ENCODE measurements at places on chromosomes 3 and 15. TPM values are rescaled to one million over a fixed set of nuclear protein-coding genes. Genes with fewer than 3 reads are reported as not detected.
A peak's percentile ranks its signal among the peaks of the same experiment; 100 is the strongest.

DNA sequence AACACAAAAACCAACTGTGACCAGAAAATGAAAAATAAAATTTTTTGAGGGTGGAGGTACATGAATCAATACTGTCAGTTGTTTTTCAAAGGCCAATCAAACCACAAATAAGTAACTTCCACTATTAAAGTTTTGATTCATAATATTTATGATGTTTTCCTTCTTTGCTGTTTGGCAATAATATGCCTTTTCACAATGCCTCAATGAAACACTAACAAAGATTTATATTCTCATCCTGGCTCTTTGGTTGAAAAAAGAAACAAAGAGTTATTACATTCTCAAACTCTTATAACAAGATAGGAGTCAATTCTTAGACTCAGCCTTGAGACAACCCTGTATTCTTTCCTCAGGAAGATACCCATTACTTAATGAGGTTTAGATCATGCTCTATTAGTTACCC lies 63.1 kb downstream of the C3orf70 start:
- DNase-seq: no peak

DNA sequence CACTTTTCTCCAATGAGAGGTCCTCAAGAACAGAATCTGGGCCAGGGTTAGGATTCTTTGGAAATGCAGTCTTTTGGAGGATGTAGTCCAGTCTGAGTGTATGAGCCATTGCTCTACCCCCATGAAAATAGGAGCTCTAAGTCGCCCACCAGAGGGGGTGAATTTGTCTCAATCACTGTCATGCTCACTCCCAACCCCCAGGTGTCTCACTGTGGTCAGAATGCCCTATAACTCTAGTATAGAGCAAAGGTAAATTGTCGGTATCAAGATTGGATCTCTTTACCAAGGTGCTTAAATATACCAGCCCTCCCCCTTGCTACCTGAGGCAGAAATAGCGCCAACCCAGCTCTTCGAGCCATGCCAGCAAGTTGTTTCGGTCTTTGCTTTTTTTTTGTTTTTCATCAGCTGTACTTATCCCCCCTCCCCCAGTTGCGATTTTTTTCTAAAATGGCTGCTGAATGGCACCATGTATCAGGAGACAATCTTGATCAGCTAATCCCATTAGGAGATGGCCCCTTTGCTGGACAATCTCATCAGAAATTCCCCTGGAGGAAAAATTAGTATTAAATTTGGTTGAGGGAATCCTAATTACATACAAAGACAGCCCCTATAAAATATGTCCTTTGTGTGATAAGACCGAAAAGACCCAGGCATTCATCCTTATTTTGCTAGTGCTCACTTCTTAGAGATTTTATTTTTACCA lies 130.7 kb downstream of the EBLN2 start:
- DNase-seq: no peak

GRCh38 chr3:56962206-56962605 lies 98.3 kb upstream of the SPATA12 start:
- no peak for DNase-seq

- DNase-seq: no peak
Measured at GRCh38 chr3:29281094-29281343, 148 bp downstream of the RBMS3 start.

Gene NEK10
- 0.65 TPM for total RNA-seq

Gene BNC1
- total RNA-seq: 1.1 TPM

GRCh38 chr15:52220251-52220650 lies 29.1 kb upstream of the GNB5 start:
- no peak for DNase-seq

DNA sequence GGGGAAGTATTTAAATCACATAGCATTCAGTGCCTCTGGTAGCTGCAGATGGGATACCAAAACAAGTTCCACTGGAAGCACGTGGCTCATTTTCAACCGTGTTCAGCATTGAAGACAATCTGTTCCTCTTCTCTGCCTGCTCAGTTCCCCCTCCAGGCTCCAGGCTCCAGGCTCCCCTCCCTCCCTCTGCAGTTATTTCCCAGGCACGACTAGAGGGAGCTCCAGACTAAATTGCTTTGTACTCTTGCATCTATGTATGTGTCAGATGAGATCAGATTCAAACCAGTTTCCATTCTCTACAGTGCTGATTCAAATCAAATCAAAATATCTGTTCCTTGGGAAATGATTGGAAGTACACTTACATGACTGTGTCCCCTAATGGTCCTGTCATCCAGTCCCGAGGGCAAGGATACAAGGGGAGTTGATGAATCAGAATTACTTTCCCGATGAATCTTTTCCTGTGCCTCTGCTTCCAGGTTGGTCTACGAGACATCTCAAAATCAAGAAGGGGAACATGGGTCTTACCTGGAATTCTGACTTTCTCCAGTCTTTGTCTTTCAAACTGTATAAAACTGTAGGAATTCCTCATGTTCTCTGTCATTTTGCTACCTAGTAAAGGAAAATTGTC lies 600.5 kb downstream of the EDEM1 start:
- DNase-seq: no peak

- no peak for DNase-seq
Measured at GRCh38 chr3:52494886-52495495, at the start of gene STAB1. STAB1 (plus strand) TSS chr3:52495338; CDS start chr3:52495414, 76 bp downstream.

Gene MESP2
- total RNA-seq: not detected

Gene SEMA3F
- total RNA-seq: 29.8 TPM

GRCh38 chr3:44955917-44956316 lies 20.1 kb downstream of the ZDHHC3 start:
- DNase-seq: no peak

DNA sequence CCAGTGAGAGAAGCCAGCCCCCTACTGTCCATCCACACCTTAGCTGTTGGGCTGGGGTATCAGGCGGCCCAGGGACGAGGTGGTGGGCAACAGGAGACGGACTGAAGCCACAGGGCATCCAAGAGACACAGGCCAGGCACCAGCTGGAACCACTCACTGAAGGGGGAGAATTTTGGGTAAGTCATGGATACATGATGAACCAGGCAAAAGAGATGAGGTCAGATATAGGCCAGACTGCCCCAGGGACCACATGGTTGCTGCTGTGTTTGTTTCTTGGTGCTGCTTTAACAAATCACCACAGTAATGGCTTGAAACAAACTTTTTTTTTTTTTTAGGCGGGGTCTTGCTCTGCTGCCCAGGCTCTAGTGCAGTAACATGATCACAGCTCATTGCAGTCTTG lies 66.4 kb downstream of the SEMA5B start:
- DNase-seq: no peak

DNA sequence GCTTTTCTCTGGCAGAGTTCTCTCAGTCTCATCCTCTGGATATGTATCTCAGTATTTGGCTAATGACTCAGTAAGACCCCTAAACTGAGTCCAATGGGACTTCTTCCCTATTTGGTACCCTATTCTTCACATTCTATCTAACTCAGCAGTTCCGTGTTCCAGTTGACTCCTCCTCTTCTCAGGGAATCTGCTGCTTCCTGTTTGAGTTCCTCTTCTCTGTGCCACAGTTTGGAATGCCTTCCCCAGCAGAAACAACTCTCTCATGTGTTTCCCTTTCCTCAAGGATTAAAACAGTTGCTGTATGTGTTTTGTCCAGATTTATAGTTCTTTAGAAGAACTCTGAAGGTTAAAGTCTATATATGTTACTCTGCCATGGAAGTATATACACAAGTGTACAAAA lies 344.0 kb upstream of the RARB start:
- DNase-seq: no peak

Gene CLSTN2
- total RNA-seq: 20.0 TPM

GRCh38 chr3:127612966-127613365 lies 14.8 kb downstream of the MCM2 start:
- DNase-seq: no peak

- DNase-seq: no peak
Measured at GRCh38 chr3:163273694-163274093, 1777.1 kb downstream of the OTOL1 start.

Gene OXTR
- total RNA-seq: 0.13 TPM

- no peak for DNase-seq
Measured at GRCh38 chr3:156602424-156602823, 47.5 kb upstream of the SSR3 start.

DNA sequence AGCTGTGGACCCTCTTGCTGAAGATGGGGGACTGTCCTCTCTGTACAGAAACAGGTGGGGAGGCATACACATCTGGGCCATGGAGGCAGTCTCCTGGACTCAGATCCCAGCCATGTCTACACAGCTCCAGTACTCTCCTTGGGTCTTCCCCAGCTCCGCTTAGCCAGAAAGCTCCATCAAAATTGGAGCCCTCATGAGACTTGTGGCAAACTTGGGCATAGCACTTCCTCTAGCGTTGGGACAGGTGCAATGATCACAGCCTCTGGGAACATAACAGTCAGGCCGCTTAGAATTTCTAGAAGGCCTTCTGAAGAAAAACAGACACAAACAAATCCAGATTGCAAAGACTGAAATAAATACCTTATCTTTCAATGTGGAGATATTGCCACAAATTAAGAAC lies 634.3 kb upstream of the GOLIM4 start:
- no peak for DNase-seq

DNA sequence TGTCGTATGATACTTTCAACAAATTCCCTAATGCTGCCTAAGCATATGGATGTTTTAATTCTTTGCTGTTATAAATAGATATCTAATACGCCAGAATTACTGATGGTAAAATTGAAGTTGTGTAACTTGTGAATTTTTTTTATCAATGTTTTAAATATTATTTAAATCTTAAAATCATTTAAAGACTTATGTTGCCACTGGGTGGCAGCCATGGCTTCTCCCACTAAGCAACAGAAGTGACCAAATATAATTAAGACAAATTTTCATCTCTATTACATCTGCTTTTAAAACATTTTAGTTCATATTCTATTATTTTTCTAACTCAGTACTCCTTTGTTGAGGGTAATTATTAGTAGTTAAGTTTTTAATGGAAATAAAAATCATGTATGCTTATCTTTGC lies 8.1 kb upstream of the IL20RB start:
- no peak for DNase-seq

Gene POPDC2
- total RNA-seq: 2.3 TPM

GRCh38 chr3:99544786-99545281 lies 93.6 kb upstream of the COL8A1 start:
- no peak for DNase-seq

DNA sequence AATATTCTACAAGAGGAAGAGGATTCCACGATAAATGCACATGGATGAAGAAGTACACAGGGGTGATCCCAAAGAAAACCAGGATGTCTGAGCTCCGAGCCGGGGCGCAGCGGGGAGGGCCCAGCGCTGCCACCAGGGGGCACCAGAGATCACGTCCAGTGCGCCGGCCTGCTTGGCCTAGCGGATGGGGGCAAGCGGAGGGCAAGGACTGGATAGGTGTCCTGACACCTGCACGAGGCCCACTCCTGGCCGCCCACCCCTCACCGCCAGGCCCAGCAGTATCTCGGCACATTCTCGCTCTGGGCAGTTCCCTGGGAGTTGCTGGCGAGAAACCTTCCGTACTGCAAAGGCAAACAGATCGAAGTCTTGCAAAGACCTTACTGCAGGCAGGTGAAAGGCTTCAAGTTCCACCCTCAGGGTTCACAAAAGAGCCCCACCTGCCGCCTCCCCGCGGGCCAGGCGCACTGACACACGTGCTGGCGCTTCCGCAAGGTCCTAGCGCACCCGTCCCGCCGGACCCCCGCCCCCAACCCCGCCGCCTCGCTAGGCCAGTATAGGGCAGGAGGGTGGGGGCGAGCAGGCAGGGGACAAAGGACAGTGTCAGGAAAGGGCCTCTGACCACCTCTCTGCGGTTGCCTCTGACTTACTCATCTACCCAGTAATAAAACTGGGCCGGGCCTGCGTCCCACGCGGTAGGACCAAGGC lies 3.3 kb downstream of the ANKRD63 start:
- peak; percentile 77 for DNase-seq

DNA sequence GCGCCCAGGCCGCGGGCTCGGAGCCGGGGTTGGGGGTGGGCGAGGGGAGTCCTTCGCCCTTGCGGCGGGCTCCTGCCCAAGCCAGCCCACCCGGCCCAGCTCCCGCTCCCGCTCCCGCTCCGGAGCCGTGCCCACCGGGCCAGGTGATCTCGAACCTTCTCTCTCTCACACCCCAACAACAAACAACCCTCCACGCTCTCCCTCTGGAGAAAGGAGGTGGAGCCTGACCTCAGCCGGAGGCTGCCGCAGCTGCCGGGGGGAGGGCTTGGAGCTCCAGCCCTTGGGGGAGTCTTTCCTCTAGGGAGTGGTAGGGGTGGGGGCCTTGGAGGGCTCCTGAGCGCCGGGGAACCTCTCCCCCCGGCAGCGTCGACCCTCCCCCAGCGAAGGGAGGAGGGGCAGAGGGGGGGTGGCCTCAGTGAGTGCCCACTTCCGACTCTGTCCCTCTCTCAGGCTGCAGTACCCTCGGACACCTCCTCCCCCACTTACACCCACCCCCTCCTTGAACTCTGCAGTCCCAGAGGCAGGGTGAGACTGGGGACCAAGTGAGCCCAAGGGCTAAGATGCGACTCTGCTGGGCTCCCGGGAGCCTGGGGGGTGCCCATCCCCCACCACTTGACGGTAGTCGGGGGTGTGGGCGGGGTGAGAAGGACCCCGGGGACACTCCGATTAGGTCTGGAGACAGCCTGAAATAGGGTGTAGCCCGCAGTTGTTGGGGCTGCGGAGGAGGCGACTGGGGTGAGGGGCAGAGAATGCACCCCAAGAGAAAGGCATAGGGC lies 4.4 kb upstream of the BAHD1 start:
- DNase-seq: no peak

DNA sequence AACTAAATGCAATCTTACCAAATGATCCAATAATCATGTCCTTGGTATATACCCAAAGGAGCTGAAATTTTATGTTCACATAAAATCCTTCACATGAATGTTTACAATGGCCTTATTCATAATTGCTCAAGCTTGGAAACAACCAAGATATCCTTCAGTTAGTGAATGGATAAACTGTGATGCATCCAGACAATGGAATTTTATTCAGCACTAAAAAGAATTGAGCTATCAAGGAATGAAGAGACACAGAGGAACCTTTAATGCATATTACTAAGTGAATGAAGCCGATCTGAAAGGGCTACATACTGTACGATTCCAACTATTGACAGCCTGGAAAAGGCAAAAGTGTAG lies 168.4 kb downstream of the PDE8A start:
- DNase-seq: no peak

DNA sequence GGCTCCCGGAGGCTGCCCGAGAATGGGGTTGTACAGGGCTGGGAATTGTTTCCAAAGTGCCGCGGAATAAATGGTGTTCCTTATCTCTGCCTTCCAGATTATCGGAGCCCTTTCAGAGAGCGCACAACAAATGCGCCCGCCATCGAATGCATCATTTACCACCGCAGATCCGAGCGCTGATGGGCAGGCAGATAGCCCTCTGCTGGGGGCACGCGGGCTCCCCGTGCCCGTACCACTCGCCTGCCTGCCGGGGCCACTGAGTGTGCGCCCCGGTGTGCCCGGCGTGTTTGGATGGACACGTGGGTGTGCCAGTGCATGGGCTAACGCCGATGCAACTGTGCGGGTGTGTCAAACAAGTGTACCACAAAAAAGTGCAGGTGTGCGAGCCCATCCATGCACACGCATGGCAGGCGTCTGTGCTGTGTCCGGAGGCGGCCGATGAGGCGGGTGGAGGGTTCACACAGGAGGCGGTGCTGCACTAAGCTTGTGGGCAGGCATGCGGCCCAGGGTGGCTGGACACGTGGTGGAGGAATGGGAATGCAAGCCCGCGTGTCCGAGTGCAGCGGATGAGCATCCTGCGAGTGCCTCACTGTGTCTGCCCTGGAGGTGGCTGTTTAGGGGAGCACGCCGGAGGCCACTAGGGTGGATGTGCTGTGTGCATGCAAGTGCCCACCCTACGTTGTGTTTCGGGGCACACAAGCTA lies 3.8 kb upstream of the GATA2 start:
- no peak for DNase-seq
